ENCODE measurements at places on chromosomes 11 and 22. TPM values are rescaled to one million over a fixed set of nuclear protein-coding genes. Genes with fewer than 3 reads are reported as not detected.
A peak's percentile ranks its signal among the peaks of the same experiment; 100 is the strongest.

DNA sequence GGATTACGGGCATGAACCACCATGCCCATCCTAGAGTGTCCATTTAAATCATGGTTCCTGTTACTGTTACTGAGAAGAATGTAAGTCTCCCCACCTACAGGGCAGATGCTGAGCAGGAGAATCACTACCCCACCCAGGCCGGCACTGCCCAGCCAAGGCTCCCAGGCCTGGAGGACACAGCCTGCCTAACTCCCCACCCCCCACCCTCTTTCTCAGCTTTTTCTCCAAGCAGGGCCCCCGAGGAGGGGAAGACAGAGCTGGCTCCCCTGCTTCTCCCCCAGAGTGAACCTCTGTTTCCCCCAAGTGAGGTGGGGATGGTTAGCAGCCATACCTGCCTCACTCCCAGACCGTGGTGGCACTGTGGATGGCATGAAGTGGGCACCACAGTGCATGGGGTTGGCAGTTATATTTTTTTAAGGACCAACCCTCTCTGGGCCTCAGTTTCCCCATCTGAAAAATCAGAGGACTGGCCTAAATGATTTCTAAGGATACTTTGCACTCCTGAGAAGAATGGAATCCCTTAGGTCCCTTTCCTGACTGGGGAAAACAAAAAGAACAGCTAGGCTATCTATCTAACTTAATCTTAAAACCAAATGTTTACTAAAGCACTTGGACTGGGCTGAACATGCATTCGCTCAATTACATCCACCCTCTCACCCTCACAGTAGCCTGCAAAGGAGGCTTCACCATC is 5.0 kb downstream of the CBX7 start:
- H3K36me3 ChIP-seq = no peaks in the 10 kb centered on the region
- H3K27me3 ChIP-seq = peaks cover 32% of the 10 kb centered on the region
- no peak overlapping the region for H3K27ac ChIP-seq
- peak overlapping the region; percentile 31 for H3K4me3 ChIP-seq
- no peak for DNase-seq
- H3K4me1 ChIP-seq = peaks cover 11% of the 10 kb centered on the region

DNA sequence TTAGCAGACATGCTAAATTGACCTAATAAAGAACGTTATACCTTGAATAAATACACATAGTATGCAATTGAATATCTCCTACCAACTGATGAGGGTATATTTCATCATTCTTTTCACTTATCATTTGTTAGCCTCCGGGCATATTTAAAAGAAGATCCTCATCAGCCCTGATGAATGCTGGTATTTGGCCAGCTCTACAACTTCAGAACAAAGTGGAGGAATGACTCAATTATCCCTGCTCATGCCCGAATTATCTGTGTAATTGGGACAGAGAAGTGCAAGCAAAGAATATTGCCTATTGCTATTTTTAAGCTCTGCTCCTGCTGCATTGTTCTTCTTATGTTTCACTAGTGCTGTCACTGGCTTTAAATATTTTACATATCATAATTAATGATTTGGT is 622.1 kb downstream of the METTL15 start:
- H3K27me3 ChIP-seq = peaks cover 6% of the 10 kb centered on the region
- no peaks in the 10 kb centered on the region for H3K4me1 ChIP-seq
- no peak overlapping the region for H3K27ac ChIP-seq

DNA sequence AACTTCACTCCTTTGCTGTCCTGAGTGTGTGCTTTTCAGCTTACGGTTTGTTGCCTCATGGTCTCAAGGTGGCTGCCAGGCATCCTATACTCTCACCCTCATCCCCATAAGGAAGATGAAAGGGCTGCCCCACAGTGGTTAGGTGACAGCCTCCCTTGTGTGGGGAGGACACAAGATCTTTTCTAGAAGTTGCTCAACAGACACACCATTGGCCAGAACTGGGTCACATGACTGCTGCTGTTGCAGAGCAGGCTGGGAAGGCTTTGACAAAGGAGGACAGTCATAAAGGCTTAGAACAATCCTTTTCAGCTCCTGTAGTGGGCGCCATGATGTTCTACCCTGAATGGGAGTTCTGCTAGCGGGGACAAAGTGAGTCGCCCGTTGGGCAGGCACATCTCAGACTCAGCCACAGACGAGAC is 69.7 kb upstream of the RASD2 start:
- H3K36me3 ChIP-seq = peaks cover 5% of the 10 kb centered on the region
- no peak overlapping the region for H3K27ac ChIP-seq
- H3K27me3 ChIP-seq = no peaks in the 10 kb centered on the region
- DNase-seq = no peak
- H3K4me1 ChIP-seq = peaks cover 14% of the 10 kb centered on the region
- no peak overlapping the region for H3K4me3 ChIP-seq

DNA sequence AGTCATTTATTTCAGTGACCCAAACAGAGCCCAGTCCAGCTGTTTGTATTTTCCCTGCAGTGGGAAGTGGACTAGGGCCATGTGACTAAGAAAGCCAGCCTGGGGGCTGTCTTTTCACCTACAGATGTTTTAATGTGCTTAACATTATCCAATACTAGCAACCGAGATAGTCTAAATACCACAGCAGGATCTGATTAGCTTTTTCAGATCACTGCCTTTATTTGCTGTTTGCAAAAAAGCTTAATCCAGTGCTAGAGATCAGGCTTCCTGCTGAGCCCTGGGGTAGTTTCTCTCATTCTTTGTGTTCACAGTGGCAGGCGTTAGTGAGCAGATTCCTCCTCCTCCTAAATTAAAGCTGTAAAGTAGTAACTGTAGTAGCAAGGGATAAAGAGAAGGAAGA is 35.0 kb downstream of the ZC3H12C start:
- H3K27me3 ChIP-seq = no peaks in the 10 kb centered on the region
- H3K4me1 ChIP-seq = peaks cover 76% of the 10 kb centered on the region
- DNase-seq = no peak
- peaks cover 5% of the 10 kb centered on the region for H3K36me3 ChIP-seq
- peak overlapping the region; percentile 76 for H3K27ac ChIP-seq

- H3K27me3 ChIP-seq = no peaks in the 10 kb centered on the region
- DNase-seq = no peak
- peaks cover 8% of the 10 kb centered on the region for H3K4me1 ChIP-seq
- H3K27ac ChIP-seq = peak overlapping the region; percentile 94
- H3K36me3 ChIP-seq = peaks cover 6% of the 10 kb centered on the region
- H3K4me3 ChIP-seq = no peak overlapping the region
Observed at GRCh38 chr11:115476463-115477286, 27.5 kb downstream of the CADM1 start.

GRCh38 chr22:48223488-48224190 is 1461.2 kb downstream of the TBC1D22A start:
- H3K36me3 ChIP-seq = no peaks in the 10 kb centered on the region
- H3K27ac ChIP-seq = no peak overlapping the region
- DNase-seq = no peak

- DNase-seq = no peak
- H3K27ac ChIP-seq = no peak overlapping the region
- no peaks in the 10 kb centered on the region for H3K4me1 ChIP-seq
- no peak overlapping the region for H3K4me3 ChIP-seq
Observed at GRCh38 chr11:57262157-57262556, 25.1 kb upstream of the APLNR start.

DNA sequence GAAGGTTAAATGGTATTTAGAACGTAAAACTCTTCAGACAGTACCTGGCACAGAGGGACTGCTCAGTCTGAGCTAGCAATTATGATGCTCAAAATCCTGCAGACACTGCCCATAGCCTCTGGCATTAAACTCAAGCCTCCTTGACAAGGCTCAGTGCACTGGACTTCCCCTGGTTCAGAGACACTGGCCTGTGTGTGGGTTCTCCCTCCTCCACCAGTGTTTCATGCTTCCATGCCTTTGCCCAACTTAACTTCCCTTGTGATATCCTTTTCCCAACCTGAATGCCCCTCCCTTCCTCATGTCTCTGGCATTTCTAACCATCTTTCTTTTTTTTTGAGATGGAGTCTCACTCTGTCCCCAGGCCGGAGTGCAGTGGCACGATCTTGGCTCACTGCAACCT is 9.1 kb downstream of the LTBP3 start:
- H3K4me1 ChIP-seq = peaks cover 32% of the 10 kb centered on the region
- no peaks in the 10 kb centered on the region for H3K36me3 ChIP-seq
- H3K27ac ChIP-seq = no peak overlapping the region
- no peak overlapping the region for H3K4me3 ChIP-seq
- peaks cover 61% of the 10 kb centered on the region for H3K27me3 ChIP-seq

- no peaks in the 10 kb centered on the region for H3K27me3 ChIP-seq
- no peak overlapping the region for H3K27ac ChIP-seq
- H3K36me3 ChIP-seq = no peaks in the 10 kb centered on the region
Observed at GRCh38 chr11:20013346-20014066, 146.8 kb downstream of the DBX1 start.

GRCh38 chr22:38554281-38554680 is 15.7 kb downstream of the DMC1 start:
- DNase-seq = no peak
- H3K27me3 ChIP-seq = no peaks in the 10 kb centered on the region
- no peaks in the 10 kb centered on the region for H3K4me1 ChIP-seq
- no peaks in the 10 kb centered on the region for H3K36me3 ChIP-seq

DNA sequence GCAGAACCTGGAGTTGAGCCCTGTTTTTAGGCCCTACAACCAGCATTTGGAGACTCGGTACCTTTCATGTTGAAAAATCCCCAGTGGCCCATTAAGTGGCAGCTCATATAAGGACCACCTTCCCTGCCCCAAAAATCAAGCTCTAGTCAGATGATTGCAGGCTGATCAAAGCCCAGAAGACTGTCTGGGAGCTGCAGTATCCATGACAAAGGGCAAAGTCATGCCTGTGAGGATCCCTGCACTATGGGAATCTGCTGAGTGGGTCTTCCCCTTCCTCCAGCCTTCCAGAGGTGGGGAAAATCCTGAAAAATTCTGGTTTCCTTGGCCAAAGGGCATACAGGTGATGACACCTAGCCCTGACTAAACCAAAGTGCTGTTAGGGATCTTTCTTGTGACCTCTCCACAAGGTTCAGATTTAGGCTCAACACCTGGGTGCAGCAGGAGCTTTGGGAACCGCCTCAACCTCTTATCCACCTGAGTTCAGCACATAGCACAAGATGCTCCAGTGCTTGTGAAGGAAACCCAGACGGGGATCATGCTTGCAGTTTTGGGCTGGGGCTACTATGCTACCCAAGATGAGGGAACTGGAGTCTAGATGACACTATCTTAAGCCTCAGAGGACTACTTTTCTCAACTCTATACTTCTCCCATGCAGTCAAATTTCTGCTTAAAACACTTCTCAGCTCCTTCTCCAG is 1.2 kb upstream of the TRIM3 start:
- H3K27ac ChIP-seq = no peak overlapping the region
- peaks cover 28% of the 10 kb centered on the region for H3K4me1 ChIP-seq
- no peaks in the 10 kb centered on the region for H3K27me3 ChIP-seq
- DNase-seq = no peak

- H3K4me3 ChIP-seq = no peak overlapping the region
- no peaks in the 10 kb centered on the region for H3K36me3 ChIP-seq
- H3K4me1 ChIP-seq = no peaks in the 10 kb centered on the region
- no peak for DNase-seq
- no peak overlapping the region for H3K27ac ChIP-seq
Observed at GRCh38 chr11:46161201-46161600, 39.9 kb upstream of the PHF21A start.

- DNase-seq = no peak
- H3K4me3 ChIP-seq = no peak overlapping the region
- H3K27ac ChIP-seq = no peak overlapping the region
- H3K36me3 ChIP-seq = no peaks in the 10 kb centered on the region
- peaks cover 7% of the 10 kb centered on the region for H3K27me3 ChIP-seq
Observed at GRCh38 chr11:1708716-1709115, 11.7 kb downstream of the KRTAP5-6 start.

GRCh38 chr11:657691-658126 is 20.6 kb downstream of the DRD4 start:
- H3K4me3 ChIP-seq = no peak overlapping the region
- H3K27me3 ChIP-seq = no peaks in the 10 kb centered on the region
- no peak overlapping the region for H3K27ac ChIP-seq
- peaks cover 3% of the 10 kb centered on the region for H3K4me1 ChIP-seq
- no peak for DNase-seq

DNA sequence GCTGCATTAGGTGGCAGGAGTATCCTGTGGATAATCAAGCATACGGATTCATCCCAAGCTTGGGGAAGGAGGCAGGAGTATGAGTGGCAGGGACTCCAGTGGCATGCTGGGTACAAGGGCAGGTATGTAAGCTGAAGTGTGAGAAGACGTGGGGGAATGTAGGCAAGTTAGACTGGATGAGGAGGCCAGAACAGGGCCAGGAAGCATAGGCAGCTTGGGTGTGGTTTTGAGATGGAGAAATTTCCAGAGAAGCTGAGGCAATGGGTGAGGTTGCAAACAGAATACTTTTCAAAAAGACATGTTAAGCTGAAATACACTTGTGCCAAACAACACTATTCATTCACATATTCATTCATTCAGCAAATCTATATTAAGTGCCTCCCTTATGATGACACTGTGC is 43.1 kb upstream of the AMOTL1 start:
- no peaks in the 10 kb centered on the region for H3K36me3 ChIP-seq
- H3K27me3 ChIP-seq = no peaks in the 10 kb centered on the region
- H3K4me3 ChIP-seq = no peak overlapping the region
- no peak for DNase-seq

DNA sequence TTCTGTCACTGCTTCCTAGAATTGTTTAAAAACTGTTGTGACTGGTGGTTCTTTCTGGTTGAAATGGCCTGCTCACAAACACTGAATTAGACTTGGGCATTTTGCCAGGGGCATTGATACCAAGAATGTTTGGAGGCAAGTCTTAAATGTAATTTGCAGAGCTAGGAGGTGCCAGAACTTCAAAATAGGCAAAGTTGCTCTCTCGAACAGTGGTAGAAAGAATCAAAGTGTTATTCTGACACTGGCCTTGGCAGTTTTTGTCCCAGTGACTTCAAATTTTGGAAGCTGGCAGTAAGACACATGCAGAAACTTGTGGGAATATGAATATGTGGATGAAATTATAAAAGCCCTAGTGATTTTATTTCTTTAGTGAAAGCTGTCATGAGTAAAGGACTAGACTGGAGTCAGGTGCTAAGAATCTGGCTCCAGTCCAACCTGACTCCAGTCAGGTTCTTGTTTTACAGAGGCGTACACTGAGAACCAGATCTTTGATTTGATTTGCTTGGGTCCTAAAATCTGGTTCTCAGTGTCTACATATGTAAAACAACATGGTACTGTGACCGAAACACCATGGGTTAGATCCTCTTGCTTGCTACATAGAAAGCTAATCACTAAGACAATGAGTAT is 20.9 kb downstream of the SVIP start:
- DNase-seq = no peak
- no peaks in the 10 kb centered on the region for H3K4me1 ChIP-seq
- H3K4me3 ChIP-seq = no peak overlapping the region
- H3K36me3 ChIP-seq = peaks cover 7% of the 10 kb centered on the region
- H3K27me3 ChIP-seq = no peaks in the 10 kb centered on the region

Gene SYCE3
- total RNA-seq = not detected

Gene FOSL1
- total RNA-seq = 4.7 TPM

Gene OR52N4
- not detected for total RNA-seq

Gene FERMT3
- 2.8 TPM for total RNA-seq

Gene CCDC82
- total RNA-seq = 34.7 TPM

All from neural crest cell (in vitro differentiated cells).